Calu3 (cell line): ENCODE measurements at places on chromosomes 1 and 21. TPM values are rescaled to one million over a fixed set of nuclear protein-coding genes. Genes with fewer than 3 reads are reported as not detected.

- DNase-seq: no peak
These were observed 513.2 kb upstream of the PTBP2 start for GRCh38 chr1:96208428-96208827.

DNA sequence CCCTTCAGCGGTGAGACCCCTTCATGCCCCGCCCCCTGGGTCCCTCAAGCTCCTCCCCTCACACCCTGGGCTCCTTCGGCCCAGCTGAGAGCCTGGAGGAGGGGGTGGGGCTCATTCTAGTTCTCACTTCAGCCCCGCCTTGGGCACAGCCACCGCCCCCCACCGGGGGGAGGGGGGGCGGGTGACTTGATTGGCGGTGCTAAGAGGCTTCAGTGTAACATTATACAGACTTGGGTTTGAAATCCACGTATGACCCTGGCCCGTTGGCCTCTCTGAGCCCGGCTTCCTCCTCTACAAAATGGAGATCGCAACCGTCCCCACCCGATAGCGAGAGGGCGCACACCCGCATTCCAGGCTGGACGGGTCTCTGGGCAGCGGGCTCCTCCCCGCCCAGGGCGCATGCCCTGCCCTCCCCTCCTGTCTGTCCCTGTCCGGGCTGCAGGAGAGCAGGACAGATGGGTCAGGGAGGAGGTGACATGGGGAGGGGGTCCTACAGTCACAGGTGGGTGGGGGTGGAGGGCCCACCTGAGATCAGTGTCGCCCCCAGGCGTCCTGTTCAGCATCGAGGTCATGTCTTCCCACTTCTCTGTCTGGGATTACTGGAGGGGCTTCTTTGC is 5.1 kb downstream of the CLCNKB start:
- peak; percentile 44 for DNase-seq

DNA sequence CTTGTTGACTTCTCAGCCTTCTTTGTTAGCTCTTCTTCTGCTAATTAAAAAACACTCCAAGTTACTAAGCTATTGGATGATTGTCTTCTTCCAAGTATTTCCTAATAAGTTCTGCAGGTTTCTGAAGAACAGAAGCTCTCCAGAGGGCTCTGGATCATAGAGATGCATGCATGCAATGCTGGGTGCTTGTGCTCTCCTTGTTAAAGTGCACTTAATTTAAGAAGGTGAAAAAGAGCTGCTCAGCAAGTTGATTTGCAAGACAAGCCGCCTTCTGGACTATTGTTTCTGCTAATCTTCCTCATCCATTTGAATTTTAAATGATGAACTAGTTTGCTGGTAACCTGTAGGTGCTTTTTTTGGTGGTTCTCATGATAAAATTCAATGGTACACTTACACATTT is 16.1 kb downstream of the RRP15 start:
- DNase-seq: no peak

DNA sequence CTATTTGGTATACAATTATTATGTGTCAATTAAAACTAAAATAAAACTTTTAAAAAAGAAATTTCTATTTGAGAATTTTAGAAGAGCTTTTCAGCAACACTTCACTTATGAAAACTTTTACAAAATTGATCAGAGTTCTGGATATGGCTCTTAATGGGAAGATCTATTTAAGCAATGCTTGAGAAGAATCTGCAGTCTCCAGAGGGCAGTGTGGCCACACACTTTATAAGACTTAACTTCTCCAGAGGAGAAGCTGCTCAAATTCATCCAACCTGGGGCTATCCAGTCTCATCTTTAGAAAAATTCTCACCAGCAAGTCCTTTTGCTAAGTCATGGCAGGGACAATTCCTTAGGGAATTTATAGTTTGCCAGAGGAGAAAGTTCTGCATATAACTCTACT is 25.2 kb upstream of the AGO1 start:
- peak; percentile 2 for DNase-seq

DNA sequence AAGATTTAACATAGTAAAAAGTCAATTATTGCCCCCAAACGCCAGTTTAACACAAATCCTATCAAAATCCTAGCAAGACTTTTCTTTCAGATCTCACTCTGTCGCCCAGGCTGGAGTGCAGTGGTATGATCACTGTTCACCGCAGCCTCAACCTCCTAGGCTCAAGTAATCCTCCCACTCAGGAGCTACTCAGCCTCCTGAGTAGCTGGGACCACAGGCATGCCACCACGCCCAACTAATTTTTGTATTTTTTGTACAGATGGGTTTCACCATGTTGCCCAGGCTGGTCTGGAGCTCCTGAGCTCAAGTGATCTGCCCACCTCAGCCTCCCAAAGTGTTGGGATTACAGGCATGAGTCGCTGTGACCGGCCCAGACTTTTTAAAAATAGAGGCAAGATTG is 4.8 kb downstream of the SNIP1 start:
- no peak for DNase-seq

DNA sequence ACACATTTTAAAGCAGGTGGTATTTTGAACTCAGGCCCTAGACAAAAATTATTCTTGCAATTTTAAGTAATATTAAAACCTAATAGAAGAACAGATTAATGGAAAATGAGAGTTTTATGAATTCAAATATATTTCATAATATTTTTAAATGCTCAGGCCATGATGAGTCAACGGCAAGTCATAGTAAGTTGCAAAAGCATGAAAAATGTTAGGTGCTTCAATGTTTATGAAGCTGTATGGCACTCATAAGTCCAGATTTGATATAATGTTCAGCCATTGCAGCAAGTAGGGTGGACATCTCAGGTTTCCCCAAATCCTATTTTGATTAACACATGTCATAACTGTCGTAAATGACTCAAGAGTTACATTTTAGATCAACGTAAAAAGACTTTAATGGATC is 112.6 kb downstream of the GRIK1 start:
- DNase-seq: no peak

DNA sequence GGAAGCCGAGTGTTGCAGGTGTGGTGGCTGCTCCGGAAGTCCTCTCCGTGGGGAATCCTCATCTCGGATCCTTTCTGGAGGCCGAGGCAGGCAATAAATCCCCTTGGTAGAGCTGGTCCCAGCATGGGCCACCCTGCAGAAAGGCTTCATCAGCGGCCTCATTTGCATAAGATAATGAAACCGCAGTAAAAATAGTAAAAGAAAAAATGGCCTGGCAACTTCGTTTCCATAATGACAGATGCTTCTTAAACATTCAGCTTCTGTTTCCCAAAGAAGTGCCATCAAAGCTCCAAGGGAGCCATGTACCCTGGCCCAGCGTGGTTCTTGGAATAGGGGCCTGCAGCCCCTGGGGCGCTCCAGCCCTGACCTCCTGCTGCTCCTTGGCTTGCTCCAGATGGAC is 244.1 kb downstream of the GRIK3 start:
- DNase-seq: no peak

ST6GALNAC5 gene
- 1.3 and 2.0 TPM in 2 replicates for total RNA-seq

DNA sequence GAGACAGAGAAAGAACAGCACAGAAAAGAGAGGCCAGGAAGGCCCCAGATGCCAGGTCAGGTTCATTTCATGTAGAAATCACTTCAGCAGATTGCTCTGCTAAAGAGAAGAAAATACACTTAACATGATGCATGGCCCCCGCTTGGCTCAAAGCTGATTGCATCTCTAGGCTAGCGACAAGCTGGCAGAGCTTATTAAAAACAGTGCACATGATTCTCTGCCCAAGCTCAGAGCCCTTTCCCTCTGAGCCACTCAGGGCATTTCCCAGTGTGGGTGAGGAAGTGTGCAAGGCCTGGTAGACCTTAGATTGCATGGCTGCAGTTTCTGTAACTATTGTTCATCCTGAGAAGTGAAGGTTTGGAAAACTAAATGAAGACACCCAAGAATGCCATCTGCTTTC is 3.3 kb upstream of the CAPN9 start:
- DNase-seq: no peak

TBX19 gene
- total RNA-seq: 3.3 and 3.5 TPM in 2 replicates

DNA sequence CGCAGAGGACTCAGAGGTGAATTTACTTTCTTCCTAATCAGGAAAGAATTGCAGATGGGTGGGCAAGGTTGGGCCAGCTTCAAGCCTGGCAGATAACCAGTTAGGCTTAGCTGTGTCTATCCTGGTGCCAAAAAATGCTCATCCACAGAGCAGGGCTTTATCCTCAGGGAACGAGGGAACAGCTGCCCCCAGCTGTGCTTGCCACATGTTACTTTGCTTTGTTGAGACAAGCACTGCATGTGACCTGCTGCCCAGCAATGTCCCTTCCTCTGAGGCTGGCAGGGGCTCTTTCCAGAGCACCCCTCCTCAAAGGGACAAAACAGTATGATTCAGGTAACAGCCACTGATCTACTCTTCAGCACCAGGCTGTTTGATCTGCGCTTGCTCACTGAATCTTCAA is 505.1 kb upstream of the USP24 start:
- DNase-seq: no peak
